ENCODE measurements at places on chromosomes 1 and 21. TPM values are rescaled to one million over a fixed set of nuclear protein-coding genes. Genes with fewer than 3 reads are reported as not detected.

LYSMD1 gene
- total RNA-seq, result 8.9 TPM

PDE4B gene
- not detected for total RNA-seq

UBASH3A gene
- not detected for total RNA-seq

ELF3 gene
- total RNA-seq, result 3.8 TPM

VTCN1 gene
- not detected for total RNA-seq

LRRC71 gene
- total RNA-seq, result not detected

SPRR2A gene
- total RNA-seq, result not detected

NCMAP gene
- total RNA-seq, result not detected

RNF207 gene
- total RNA-seq, result 0.44 TPM

DNA sequence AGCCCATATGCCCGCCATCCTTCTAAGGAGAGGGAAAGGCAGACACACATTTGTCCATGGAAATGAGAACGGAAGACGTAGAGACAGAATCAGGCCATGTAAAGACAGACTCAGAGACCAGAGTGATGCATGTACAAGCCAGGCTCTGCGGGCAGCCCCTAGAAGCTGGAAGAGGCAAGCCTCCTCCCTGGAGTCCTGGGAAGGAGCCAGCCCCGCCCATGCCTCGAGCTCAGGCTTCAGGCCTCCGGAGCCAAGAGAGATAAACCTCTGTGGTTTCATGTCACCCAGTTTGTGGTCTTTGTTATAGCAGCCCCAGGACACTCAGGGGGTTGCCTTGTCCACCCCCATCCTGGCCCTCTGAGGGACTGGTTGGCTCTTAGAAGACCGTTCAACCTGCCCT, 11.6 kb downstream of the PDE9A start:
- peak; percentile 56 for DNase-seq

GRCh38 chr1:7681401-7681800, 89.7 kb upstream of the VAMP3 start:
- DNase-seq, result no peak

DNA sequence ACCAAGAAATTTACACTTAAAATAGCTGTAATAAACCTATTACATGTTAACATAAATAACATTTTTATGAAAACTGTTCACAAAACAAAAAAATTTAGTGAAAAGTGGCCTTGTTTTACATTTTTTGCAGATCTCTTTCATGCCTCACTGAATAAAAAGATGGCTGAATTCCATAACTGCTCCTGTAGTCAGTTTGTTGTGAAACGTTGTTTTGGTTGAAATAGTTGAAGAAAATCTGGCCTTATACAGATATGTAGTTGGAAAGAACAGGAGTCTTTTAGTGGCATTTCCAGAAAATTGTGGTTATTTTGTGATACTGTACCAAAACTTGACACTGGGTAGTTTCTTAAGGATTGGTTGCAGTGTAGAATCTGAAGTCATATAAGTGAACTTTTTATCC, 18.1 kb downstream of the ITSN1 start:
- no peak for DNase-seq

- no peak for DNase-seq
These were observed 18.8 kb downstream of the OPRD1 start for GRCh38 chr1:28830814-28831213.

- no peak for DNase-seq
These were observed 76.4 kb upstream of the ZBTB18 start for GRCh38 chr1:243974451-243975292.

- DNase-seq, result no peak
These were observed 199.2 kb upstream of the NEGR1 start for GRCh38 chr1:72481420-72481970.

DNA sequence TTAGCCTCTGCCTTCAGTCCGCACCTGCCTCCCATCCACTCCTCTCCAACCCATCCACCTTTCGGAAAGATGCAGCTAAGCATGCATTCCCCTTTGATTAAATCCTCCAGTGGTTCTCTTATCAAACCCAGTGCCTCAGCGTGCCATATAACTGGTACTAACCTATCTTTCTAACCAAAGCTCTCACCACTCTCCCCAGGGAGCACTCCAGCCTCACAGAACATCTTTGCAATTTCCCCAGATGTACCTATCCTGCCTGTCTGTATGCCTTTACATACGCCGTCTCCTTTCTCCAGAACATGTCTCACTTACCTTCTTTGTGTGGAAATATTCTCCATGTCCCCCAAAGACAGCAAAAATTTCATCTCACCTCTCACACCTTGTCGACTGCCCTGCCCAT, 80.0 kb downstream of the SLC25A24 start:
- DNase-seq, result no peak

GRCh38 chr1:218164111-218164929, 120.8 kb upstream of the RRP15 start:
- DNase-seq, result no peak

GRCh38 chr1:50548243-50548642, 125.0 kb upstream of the DMRTA2 start:
- no peak for DNase-seq

- DNase-seq, result no peak
These were observed 6.5 kb downstream of the CNST start for GRCh38 chr1:246572785-246573184.

- no peak for DNase-seq
These were observed 55.0 kb upstream of the MACF1 start for GRCh38 chr1:39149509-39149908.

- DNase-seq, result peak; percentile 37
These were observed 3.0 kb downstream of the SLC27A3 start for GRCh38 chr1:153778051-153778823.

GRCh38 chr1:158819461-158820443, 11.4 kb upstream of the MNDA start:
- DNase-seq, result no peak

- DNase-seq, result no peak
These were observed 6.1 kb upstream of the CD1A start for GRCh38 chr1:158248118-158248517.

- DNase-seq, result no peak
These were observed 34.9 kb downstream of the RSPH1 start for GRCh38 chr21:42461185-42461520.

DNA sequence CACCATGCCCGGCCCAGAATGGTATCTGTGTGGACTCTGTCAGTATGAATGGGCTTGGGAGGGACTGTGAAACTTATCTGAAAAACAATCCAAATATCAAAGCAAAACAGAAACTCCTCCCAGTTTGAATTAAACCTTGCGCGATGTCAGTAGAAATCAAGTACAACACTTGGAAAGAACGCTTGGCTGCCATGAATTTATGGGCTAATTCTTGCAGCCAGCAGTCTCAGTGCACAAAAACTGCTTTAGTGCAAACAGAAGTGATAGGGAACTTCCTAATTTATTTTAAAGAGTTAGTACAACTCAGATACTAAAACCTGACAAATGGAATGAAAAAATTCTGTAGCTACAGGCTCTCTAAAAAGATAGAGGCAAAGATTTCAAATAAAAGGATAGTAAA, 8.5 kb downstream of the CLCA1 start:
- no peak for DNase-seq

DNA sequence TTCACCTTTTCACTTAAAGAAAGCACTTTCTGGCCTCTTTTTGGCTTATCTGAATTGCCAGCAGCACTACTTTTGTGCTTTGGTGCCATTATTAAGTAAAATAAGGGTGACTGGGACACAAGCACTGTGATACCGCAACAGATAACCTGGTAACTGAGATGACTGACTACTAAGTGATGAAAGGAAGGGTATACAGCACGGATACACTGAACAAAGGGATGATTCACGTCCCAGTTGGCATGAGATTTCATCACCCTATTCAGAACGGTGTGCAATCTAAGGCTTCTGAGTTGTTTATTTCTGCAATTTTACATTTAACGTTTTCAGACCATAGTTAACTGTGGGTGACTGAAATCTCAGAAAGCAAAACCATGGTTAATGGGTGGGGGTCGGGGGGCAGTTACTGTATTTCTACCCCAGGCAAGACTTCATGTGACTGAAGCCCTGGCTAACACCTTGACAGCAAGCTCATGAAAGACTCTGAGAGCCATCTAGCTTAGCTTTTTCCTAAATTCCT, 102.8 kb downstream of the CLIC6 start:
- no peak for DNase-seq

Measured in G401 (cell line).